Tongue (tissue), 3 donors: ENCODE measurements at places on chromosomes 13 and 19. TPM values are rescaled to one million over a fixed set of nuclear protein-coding genes. Genes with fewer than 3 reads are reported as not detected.

SPRYD7 gene
- total RNA-seq, result 6.4 TPM

KASH5 gene
- total RNA-seq, result not detected

OR7D2 gene
- not detected for total RNA-seq

ELOF1 gene
- total RNA-seq, result 9.4 TPM

LGALS4 gene
- total RNA-seq, result not detected

NUP58 gene
- 128 TPM for total RNA-seq

B3GLCT gene
- total RNA-seq, result 23.0 TPM

PLEKHG2 gene
- total RNA-seq, result 20.9 TPM

CSNK1G2 gene
- total RNA-seq, result 52.2 TPM

DNA sequence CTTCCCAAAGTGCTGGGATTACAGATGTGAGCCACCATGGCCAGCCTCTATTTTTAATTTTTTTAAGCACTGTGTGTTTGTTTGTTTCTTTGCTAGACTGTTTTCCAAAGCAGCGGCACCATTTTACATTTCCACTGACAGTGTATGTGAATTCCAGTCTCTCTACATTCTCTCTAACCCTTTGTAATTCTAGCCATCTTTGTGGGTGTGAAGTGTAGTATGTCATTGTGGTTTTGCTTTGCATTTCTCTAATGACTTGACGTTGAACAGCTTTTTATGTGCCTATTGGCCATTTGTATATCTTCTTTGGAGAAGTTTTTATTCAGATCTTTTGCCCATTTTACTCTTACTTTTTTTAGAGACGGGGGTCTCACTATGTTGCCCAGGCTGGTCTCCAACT is 11.6 kb downstream of the PNPLA6 start:
- no peak for DNase-seq

- DNase-seq, result no peak
These were observed 2.6 kb downstream of the DNAJB1 start for GRCh38 chr19:14515501-14516047.

DNA sequence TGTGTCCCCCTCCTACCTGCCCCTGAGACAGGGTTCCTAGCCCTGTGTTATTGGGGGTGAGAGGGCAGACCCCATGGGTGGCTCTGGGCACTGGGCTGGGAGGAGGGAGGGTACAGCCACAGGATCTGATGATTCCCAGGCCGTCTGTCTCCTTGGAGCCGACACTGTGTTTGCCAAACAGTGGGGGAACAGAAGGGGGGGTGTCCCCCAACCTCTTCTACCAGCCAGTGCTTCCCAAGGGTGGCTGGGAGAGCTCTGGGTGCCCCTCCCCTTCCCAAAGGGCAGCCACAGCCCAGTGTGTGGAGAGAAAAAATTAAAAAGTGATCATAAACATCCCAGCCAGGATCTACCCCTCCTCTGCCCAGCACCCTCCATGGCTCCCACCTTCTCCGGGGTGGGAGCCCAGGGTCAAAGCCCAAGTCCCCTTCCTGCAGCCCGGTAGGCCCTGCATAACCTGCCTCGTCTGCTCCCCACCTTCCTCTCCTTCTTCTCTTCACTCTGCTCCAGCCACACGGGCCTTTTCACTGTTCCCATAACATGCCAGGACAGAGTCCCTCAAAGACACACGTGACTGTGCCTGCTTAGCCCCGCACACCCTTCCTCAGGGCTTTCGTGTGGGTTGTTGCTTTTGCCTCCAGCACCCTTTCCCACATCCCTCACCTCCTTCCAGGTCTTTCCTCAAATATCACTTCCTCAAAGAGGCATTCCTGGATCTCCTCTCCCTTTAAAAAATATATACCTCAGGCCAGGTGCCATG is 1.4 kb upstream of the PLIN4 start:
- no peak for DNase-seq

DNA sequence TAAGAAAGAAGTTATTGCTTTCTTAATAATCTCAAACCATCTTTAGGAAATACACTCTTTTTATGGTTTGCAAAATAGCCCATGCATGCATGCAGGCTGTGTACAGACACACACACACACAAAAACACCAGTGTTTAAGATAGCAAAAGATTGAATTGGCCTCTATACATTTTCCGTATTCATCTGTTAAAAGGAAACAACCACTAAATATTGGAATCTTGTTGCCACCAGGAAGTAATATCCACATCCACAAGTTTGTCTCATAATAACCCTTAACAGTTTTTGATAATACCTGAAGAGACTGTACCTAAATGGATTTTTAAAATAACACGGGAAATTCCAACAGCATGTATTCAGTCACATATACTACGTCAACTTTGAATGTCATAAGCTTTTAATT is 7.3 kb upstream of the MAB21L1 start:
- no peak for DNase-seq

DNA sequence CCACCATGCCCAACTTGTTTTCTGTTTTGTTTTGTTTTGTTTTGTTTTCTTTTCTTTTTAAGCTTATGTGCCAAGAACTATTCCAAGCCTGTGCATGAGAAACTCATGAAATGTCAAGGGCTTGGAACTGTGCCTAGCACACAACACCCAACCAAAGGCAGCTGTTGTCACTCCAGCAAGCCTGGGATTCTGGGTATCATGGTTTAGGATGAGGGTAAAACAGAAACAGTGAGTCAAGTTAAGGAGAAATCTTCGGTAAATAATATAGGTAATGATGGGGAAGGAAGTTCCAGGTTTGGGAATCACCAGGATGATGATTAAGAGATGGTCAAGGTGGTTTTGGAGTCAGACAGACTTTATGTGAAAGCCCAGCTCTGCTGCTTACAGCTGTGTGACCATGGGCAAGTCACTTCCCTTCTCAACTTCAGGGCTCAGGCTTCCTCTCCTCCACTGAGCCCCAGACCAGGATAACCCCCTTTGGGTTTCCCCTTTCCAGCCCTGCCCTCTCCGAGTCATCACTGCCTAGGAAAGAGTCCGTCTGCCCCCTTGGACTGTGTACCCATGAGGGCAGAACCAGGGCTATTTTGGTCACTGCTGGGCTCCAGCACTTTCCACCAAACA is 5.0 kb downstream of the PVR start:
- peak; percentile 82 for DNase-seq

- DNase-seq, result no peak
These were observed at the start of gene CYP2B6 for GRCh38 chr19:40990972-40991381. CYP2B6 (plus strand) TSS chr19:40991282; CDS start chr19:40991306, 24 bp downstream.

DNA sequence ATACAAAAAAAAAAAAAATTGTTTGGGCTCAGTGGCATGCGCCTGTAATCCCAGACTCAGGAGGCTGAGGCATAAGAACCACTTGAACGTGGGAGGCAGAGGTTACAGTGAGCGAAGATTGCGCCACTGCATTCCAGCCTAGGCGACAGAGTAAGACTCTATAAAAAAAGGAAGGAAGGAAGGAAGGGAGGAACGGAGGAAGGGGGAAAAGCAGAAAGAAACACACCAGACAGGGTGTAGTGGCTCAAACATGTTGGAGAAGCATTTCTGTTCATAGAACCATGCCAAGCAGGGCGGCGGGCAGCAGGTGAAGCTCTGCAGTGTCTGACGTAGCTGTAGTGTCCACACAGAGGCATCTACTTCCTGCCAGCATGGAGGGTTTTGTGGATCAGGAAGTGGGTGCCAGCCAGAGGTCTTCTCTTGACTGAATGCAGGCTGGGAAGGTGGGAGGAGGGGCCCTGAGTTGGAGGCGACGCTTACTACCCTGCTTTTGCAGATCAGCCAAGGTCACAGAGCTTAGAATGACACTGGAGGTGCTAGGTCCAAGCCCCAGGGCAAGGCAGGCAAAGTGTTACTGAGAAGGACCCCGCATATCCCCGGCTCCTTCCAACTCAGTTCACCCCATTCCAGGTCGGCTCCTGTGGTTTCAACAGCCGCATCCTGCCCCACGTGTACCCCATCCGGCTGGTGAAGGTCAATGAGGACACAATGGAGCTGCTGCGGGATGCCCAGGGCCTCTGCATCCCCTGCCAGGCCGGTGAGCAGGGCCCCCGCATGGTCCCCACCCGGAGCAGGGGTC is 11.6 kb upstream of the PGLS start:
- no peak for DNase-seq

GRCh38 chr19:18778826-18779495 is 12.1 kb downstream of the COMP start:
- DNase-seq, result no peak

DNA sequence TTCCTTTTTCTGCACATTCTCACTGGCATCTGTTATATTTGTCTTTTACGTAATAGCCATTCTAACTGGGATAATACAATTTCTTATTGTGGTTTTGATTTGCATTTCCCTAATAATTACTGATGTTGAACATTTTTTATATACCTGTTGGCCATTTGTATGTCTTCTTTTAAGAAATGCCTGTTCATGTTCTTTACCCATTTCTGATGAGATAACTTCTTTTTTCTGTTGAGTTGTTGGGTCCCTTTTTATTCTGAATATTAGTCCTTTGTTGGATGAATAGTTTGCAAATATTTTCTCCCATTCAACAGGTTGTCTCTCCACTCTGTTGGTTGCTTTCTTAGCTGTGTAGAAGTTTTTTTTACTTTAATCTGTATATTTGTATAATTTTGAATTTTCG is 147.7 kb upstream of the TRPC4 start:
- DNase-seq, result no peak

DNA sequence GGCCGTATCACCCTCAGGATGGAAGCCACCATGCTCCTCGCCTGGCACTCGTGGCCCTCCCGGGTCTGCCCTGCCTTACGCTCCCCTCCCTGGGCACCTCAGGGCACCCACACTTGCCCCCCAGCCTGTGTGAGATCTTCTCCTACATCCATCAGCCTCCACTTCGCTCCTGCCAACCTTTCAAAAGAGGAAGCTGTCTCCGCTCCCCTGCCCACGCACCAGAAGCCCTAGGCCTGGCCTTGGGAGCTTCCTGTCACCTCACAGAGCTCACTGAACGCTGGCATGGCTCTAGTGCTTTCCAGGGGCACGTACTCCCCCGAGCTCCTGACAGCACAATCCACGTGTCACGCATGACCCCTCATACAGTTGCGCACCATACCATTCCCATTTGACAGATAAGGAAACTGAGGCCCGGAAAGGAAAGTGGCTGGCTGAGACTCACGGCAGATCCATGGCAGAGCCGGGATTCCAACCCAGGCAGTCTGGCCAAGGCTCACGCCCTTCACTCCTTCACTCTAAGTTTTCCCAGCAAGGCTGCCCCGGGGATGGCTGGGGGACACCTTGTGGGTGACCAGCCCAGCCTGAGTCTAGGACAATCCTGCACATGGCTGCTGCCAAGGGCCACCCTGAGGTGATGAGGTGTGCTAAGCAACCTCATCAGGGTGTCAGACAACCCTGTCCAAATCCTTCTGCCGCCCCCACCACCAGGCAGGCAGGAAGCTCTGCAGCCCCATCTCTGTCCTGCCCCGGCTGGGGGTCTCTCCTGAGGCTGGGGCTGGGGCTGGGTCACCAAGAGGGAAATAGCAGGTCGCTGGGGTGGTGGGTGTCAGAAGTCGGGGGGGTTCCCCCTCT is 19.3 kb downstream of the PPP1R12C start:
- no peak for DNase-seq

DNA sequence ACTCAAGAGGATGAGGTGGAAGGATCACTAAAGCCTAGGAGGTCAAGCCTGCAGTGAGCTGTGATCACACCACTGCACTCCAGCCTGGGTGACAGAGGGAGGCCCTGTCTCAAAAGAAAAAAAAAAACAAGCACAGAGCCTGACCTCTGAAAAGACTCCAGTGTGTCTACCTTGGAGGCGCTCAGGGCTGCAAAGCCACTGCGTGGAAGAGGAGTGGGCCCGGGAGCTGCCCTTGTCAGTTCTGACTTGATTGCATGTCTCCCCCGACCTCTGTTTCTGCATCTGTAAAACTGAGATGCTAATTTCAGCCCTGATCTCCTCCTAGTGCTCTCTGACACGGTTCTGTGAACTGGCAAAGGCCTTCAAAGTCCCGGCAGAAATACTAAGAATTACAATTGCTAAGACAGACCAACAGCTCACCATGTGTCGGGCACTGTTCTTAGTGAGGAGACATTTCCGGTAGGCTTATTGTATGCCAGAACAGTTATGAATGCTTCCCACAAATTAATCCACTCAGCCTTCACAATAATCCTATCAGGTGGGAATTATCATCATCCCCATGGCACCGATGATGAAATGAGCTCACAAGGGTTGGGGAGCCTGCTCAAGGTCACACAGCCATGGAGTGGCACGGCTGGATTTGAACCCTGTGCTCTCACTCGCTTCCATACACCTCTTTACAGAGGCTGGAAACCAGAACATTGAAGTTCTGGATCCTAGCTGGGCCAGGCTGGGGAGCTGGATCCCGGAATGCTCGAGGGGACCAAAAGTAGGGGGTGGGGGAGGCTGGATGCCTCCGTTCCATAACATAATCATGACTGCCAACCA is 3.5 kb downstream of the AKT2 start:
- no peak for DNase-seq
